ENCODE measurements at places on chromosomes 1 and 21.

- no peak for DNase-seq
Observed at GRCh38 chr21:32214654-32215305, 64.1 kb downstream of the MIS18A start.

- no peak for DNase-seq
Observed at GRCh38 chr1:42935313-42935895, 23.3 kb downstream of the SLC2A1 start.

DNA sequence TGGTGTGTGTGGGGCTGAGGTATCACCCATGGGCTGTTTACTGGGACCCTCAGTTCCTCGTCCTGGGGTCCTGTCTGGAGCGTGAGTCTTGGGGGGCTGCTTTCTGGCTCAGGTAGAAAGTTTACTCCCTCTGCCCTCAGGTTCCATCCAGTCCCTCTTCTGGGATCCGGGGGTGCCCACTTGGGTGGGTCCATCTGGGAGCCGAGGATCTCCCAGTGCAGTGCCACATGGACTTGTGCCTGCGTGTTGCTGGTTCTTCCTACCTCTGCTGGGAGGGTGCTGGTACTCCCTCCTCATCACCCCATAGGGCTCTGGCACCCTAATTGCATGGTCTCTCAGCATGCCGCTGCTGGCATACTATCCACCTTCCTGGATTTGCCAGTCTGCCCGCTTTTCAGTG is 14.0 kb downstream of the SNAP47 start:
- DNase-seq, result no peak

DNA sequence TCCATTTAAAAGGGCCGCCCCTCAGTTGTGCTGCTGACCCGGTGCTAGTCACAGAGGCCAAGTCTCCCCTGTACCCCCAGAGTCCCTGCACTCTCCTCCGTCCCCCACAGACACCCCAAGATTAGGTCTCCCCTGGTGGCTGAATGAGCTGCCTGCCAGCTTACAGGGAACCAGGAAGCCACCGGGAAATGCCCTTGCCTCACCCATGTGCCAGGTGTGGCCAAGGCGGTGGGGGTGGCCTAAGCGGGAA is 32.7 kb downstream of the HSPG2 start:
- no peak for DNase-seq

DNA sequence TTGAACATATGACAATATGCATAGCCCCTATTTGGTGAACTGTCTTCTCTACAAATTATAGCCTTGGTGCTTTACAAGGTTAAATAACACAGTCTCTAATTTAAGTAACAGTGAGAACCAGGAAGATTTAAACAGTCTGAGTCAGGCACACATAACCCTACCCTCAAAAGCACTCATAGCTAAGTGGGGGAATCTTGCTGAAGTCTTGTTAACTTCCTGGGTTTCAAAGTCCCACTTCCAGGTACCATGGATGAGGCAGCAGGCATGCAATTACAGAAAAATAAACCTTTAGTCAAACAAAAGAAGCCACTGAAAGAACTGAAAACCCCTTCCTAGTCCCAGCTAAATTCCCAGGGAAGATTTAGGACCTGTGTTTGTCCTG is 147.6 kb downstream of the PBX1 start:
- no peak for DNase-seq

Data from stimulated activated naive CD4-positive, alpha-beta T cell (primary cell).